ENCODE measurements at places on chromosomes 5 and 9.

DNA sequence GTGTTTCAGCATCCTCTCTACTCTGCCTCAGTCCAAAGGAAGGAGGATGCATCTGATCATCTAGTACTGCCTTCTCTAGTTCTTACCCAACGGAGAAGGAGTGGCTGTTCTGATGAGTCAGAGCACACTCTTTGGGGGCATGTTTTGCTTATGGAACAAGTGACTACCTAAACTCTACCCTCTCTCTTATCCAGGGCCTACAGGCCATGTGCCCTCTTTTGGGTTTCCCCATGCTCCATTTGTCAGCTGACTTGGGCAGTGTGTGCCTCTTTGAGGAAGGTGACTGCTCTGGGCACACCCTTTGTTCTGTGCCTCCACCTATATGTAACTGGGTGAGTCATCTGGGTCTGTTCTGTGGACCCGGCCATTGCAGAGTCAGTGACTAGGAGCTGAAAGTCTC, 89.6 kb upstream of the BNC2 start:
- no peak for DNase-seq

GRCh38 chr9:28774433-28775235, 1201.4 kb upstream of the C9orf72 start:
- peak; percentile 51 for DNase-seq

DNA sequence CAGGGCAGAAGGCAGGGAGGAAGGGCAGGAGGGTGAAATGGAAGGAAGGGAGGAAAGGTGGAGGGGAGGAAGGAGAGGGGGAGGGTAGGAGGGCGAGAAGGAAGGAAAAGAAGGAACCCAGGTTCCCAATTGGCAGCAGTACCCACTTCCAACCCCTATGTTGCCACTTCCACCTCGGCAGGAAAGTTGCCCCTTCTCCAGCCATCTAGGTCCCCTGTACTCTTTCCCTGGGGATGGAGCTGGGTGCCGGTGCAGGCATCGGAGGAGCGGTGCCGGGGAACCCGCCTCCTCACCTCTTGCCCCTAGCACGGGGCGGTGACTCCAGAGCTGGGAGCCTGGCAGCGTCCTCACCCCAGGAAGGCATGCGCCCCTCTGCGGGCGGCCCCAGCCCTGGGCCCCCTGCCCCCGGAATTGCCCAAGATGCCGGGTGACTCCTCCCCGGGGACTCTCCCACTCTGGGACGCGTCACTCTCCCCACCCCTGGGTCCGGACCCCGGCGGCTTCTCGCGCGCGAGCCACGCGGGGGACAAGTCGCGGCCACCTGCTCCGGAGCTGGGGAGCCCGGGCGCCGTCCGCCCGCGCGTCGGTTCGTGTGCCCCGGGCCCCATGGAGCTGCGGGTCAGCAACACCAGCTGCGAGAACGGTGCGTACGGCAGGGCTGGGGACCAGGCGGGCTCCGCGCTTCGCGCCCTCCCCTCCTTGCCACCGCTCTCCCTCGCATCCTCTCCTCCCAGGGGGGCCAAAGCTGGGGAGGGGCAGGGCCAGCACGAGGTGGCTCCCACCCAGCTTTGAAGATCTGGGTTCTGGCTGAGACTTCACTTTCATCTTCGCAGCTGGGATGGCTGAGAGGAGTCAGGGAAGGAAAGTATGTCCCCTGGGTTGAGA, at the start of gene NIPAL4:
Gene NIPAL4 (plus strand): TSS at position 499 of the 885 bp plus-strand sequence. CDS start 108 bp downstream, at position 607.
- no peak for DNase-seq

DNA sequence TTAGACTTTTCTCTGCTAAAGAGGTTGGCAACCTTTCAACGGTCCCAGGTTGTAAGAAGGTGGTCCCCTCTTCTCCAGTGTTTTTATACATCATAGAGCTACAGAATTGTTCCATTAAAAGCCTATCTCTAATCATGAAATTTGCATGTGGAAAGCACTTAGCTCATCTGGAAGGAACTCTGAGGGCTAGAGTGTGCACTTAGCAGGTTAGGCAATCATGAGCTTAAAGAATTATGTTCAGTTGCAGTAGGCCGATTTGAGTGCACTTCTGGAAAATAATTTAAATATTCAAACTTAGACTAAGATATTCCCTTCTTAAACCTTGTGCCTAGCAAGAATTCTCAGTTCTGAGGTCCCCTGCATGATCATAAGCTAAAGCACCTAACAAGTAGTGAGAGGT, 468.7 kb downstream of the SPATA31D1 start:
- DNase-seq, result peak; percentile 10

DNA sequence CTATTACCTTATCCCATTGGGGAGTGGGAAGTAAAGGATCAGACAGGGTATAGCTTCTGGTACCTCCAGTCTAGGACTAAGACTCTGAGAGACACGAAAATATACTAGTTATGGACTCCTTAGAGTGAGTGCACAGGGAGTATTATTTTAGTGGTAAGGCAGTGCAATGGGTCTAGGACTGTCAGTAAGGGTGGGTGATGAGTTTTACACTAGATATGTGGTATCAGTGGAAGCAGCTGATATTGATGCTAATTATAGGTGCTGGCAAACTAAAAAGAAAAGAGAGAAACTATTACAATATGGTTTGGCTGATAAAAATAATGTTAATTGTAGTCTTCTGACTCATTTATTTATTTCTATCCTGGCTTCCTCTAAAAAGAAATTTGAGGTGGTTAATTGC, 118.6 kb downstream of the UNC13B start:
- DNase-seq, result no peak

DNA sequence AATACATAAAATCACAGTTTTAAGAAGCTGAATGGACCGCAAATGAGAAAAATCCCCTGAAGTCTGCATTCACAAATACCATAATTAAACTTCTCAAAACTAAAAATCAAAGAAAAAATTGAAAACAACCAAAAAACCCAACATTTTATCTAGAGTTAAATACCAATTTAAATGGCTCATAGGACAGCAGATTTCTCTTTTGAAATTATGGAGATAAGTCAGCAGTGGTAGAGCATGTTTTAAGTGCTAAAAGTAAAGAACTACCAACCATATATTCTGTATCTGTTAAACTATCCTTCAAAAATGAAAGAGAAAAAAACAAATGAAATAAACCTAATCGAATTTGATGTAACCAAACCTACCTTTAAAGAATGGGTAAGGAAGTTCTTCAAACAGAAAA, 862.8 kb downstream of the TAF11L14 start:
- DNase-seq, result no peak

GRCh38 chr9:76560481-76560922, 101.5 kb downstream of the GCNT1 start:
- DNase-seq, result no peak

- no peak for DNase-seq
Observed at GRCh38 chr5:135824541-135825041, 9.9 kb upstream of the SLC25A48 start.

DNA sequence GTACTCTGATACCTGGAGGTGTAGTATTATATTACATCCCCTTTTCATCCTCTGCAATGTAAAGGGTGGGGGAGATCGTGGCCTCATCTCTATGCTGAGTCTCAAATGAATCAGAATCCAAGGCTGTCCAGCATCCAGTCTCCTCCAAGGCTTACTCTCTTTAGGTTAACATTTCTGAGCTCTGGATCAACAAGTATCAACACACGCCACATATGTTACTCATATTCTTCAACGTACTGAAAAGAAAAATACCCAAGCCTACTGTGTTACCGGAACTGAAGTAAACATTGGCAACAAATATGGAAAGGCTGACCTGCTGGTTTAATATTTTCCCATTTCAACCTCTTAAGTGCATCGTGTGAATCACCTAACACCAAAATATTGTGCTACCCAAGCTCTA, 241.8 kb downstream of the GAS1 start:
- no peak for DNase-seq

- no peak for DNase-seq
Observed at GRCh38 chr9:981491-981898, 5.0 kb downstream of the DMRT3 start.

DNA sequence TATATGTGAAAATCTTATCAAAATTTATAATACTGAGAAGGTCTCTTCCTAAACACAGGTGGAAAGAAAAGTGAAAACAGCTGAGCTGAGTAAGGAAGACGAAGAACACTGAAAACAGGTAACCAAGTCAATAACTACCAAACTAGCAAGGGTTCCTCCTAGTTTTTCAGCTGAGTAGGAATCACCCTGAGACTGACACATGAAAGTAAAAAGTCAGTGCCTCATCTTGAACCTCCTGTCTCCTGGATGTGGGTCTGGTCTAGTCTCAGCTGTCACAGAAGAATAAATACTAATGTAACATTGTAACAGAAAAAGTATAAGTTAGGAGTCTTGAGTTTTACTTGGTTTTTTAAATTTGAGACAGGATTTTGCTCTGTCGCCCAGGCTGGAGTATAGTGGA, 121.0 kb downstream of the MEF2C start:
- no peak for DNase-seq

Data from MM.1S (cell line).